ENCODE measurements at places on chromosomes 12 and 14.

GRCh38 chr12:67748743-67749040, 100.1 kb downstream of the DYRK2 start:
- DNase-seq = no peak

- no peak for DNase-seq
Measured at GRCh38 chr14:53924753-53925152, 31.9 kb downstream of the BMP4 start.

GRCh38 chr12:2384533-2385351, 332.0 kb downstream of the CACNA1C start:
- DNase-seq = no peak

- no peak for DNase-seq
Measured at GRCh38 chr14:105309371-105309770, 5.2 kb upstream of the PACS2 start.

- no peak for DNase-seq
Measured at GRCh38 chr12:124044809-124045321, 71.8 kb downstream of the ZNF664 start.
